ENCODE measurements at places on chromosomes 11 and 22.
A peak's percentile ranks its signal among the peaks of the same experiment; 100 is the strongest.

GRCh38 chr22:30040499-30041260 lies 39.6 kb upstream of the HORMAD2 start:
- DNase-seq, result no peak

- no peak for DNase-seq
Measured at GRCh38 chr11:18191376-18191775, 18.7 kb downstream of the MRGPRX4 start.

DNA sequence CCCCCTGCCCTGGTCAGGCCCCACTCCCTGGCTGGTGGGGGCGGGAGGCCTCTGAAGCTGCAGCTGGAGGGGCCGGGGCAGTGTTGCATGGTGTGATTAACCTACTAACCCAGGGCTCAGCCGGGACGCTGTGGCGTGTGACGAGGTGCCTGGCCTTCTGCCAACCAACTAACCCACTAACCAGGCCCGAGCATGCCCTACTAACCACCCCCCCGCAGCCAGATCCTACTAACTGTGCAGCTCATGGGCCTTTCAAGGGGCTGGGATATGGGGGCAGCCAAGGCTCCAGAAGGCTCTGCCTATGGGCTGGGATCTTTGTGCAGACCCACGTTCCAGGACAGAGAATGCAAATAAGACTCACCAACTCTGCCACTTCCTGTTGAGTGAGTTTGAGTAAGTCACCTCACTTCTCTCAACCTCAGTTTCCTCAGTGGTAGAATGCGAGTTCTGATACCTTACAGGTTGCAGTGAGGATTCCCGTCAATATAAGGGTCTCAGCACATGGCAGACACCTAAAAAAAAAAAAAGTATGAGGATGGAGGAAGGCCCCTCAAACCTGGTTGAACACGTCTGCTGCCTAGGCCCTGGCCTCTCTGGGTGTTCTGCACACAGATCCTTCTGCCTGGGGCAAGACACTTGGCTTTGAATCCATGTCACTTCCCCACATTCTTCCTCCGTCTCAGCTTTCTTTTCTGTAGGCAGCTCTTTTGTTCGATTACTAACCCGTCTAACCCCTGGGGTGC lies 14.1 kb downstream of the MIAT start:
- peak; percentile 52 for DNase-seq

DNA sequence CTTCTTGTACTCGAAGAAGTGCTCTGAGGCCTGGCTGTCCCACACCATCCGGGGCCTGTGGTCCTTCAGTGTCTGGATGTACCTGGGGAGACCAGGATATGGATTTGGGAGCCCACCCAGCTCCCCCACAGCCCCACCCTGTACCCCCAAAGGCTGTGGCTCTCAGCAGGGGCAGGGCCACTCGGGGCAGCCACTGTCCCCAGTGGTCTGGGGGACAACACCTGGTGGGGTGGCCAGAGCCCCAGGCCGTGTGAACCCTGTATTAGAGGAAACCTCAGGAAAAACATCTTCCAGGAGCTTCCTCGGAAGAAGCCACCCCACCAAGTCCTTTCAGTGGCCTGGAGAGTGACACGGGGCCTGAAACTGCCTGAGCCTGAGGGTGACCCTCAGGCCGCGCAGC lies 27.8 kb downstream of the TSPAN4 start:
- DNase-seq, result no peak

DNA sequence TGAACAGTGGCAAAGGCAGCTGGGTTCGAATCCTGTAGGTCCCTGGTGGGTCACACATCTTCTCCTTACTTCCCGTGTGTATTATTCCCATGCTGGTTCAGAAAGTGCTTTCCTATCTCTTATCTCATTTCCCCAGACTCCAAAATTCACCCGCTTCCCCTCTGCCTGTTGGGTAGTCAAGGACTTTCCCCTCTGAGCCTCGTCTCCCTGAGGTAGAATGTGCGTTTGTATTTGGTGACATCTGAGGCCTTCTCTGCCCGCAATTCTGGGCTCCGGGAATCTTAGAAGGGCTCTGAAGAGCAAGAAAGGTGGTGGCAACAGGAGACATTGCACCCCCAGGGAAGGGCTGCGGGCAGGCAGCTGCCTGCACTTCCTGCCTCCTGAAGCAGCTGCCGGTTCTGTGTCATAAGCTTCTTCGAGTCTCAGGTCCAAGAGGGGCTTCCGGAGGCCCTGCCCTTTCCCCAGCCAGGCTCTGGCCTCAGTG lies 5.9 kb downstream of the LRRC32 start:
- no peak for DNase-seq

DNA sequence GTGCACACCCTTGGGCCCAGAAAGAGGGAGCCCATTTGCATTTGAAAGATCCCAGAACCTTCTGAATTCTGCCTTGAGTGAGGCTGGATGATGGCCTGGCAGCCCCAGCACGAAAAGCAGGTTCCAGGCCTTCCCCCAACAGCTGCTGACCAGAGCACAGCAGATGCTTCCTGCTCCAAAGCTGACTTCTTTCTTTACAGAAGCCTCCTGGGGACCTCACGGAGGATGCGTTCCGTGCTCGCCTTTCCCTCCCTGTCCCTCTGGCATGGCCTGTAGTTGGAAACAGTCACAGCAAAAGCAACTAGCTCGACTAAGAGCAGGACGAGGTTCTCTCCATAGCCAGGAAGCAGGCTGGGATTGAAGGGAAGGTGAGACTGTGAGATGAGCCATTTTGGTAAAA lies 107.7 kb upstream of the B3GAT1 start:
- no peak for DNase-seq

DNA sequence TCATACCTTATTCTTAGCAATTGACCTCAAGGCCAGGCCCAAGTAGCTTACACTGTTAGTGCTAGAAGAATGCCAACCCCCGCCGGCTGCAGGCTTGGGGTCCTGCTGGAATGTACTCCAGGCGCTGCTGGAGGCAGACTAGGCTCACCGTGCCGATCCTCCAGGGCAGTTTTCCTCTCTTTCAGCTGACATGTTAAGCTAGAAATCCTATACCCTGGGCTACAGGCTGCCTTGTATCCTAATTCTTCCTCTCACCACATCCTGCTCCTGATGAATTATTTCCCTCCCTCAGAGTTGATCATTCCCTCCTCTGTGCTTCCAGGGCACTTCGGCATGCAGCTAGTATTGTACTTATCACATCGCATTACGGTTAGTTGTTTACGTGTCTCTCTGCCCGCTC lies 3.4 kb downstream of the SPTBN2 start:
- DNase-seq, result no peak

DNA sequence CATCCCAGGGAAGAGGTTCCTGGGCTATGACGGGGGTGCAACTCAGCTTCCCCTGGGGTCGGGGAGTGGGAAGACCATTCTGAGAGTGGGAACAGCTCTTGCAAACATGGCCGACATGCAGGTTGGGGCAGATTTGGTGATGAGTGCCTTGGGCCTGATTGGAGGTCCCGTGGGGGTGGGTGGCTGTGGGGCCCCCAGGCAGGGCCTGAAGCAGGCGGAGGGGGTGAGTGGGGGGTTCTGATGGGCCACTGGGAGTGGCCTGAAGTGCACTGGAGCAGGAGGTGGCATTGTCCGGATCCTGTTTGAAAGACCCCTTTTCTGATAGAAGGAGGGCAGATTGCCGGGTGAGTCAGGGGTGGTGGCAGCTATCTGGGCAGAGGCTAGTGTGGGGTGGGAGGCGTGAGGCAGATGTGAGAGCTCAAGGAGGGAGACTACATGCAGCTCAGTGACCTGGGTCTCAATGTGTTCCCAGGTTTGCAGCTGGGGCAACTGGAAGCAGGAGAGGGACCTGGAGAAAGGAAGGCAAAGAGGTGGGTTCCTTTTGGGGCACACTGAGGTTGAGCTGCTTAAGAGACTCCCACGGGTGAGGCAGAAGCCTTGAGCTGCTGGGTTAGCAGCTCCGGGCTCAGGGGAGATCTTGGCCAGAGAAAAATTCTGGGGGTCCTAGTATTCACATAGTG lies 15.1 kb downstream of the MYEOV start:
- no peak for DNase-seq

GRCh38 chr11:24645563-24645962 lies 148.7 kb downstream of the LUZP2 start:
- no peak for DNase-seq

DNA sequence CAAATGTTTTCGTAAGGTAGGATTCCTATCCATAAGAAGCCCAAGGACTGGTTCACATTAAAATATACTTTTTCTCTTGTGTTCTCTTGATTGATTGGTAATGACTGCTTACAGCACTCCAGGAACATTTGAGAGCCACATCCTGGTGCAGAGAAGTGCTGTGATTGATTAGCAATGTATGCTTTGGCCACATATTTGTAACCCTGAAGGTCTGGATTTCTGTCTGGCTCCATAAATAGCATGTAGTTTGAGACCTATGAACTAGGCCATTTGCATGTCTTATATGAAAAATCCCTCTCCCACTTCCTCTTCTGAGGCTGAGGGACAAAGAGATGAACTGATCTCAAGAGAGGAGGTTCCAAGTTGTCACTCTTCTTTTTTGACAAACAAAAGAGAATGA lies 49.3 kb upstream of the CD44 start:
- no peak for DNase-seq

DNA sequence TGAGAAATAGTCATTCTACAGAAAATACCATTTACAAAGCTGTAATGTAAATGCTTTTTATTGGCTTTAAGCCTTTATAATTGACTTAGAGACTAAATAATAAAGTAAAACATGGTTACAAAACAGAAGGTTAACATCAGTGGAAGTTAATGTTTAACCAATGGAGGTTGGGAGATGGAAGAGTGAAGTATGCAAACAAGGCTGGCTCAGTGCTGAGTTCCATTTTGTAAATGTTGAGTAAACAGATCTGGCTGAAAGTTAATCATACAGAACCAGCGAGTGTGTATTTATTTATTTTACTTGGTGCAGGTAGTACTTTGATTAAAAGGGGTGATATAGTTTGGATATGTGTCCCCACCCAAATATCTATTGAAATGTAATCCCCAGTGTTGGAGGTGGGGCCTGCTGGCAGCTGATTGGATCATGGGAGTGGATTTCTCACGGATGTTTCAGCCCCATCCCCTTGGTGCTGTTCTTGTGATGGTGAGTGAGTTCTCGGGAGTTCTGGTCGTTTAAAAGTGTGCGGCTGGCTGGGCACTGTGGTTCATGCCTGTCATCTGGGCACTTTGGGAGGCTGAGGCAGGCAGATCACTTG lies 827.4 kb downstream of the OPCML start:
- no peak for DNase-seq

GRCh38 chr11:134339756-134340155 lies 8.0 kb downstream of the GLB1L2 start:
- DNase-seq, result no peak

- no peak for DNase-seq
Measured at GRCh38 chr11:129967996-129968395, 34.6 kb downstream of the PRDM10 start.

GRCh38 chr11:107623183-107623582 lies 32.2 kb downstream of the ELMOD1 start:
- no peak for DNase-seq

DNA sequence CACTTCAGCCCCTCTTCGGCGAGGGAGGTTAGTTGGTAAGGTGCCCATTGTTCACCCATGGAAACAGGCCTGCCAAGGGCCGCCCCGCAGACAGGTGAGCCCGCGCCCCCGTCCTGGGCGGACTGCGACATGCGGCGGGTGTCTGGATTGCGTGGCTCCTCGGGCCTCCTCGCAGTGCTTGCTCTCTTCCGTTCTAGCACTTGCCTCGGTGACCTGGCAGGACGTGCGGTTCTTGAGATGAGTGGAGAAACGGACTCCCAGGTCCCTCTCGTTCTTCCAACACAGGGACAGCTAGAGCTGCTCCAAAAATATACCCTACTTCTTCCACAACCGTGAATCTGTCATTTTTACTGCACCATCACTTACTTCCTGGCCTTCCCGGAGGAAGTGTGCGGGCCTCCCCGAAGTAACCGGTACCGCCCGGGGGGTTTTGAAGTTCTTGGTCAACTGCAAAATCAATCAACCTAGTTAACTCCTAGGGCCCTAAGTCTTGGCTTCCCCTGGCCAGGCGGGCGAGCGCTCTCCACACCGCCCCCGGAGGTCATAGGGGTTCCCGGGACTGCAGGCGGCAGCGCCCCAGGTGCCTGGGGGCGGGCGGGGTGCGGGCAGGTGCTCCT lies 745 bp upstream of the ZBTB44 start:
- DNase-seq, result peak; percentile 19

DNA sequence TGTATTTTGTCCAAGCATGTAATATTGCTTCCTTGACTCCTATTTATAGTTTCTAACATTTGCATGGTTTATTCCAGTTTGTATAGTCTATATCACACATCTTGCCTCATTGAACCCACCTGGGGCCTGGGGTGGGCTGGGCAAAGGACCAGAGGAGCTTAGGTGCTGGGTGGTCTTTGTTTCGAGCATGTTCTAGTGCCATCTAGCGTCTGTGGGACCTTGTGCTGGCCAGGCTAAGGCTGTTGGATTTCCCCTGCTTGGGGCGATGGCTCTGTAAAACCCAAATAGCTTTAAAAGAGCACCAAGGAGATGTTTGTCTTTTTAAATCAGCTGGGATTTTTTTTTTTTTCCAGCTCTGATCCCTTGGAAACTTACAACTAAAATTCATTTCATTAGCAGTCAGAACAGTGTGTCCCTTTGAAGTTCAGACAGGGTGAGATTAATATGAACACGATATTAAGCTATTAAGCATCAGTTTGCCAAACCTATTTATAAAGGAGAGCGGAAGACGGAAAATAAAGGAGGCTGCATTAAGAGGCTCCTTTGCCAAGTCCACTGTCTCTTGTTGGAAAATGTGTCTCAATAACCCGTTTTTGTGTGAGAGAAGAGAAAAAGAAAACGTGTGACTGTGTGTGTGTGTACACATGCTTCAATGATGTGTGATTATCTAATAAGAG lies 157.4 kb downstream of the COMMD9 start:
- no peak for DNase-seq

GRCh38 chr11:46119352-46120216 lies 1.7 kb downstream of the PHF21A start:
- peak; percentile 39 for DNase-seq

- no peak for DNase-seq
Measured at GRCh38 chr11:114075891-114076441, 16.5 kb downstream of the ZBTB16 start.

- DNase-seq, result peak; percentile 22
Measured at GRCh38 chr11:117180661-117181585, 2.4 kb downstream of the SIDT2 start.

GRCh38 chr11:114501901-114502300 lies 57.8 kb downstream of the NXPE1 start:
- DNase-seq, result no peak

GRCh38 chr11:94658386-94658785 lies 91.2 kb downstream of the PIWIL4 start:
- no peak for DNase-seq

DNA sequence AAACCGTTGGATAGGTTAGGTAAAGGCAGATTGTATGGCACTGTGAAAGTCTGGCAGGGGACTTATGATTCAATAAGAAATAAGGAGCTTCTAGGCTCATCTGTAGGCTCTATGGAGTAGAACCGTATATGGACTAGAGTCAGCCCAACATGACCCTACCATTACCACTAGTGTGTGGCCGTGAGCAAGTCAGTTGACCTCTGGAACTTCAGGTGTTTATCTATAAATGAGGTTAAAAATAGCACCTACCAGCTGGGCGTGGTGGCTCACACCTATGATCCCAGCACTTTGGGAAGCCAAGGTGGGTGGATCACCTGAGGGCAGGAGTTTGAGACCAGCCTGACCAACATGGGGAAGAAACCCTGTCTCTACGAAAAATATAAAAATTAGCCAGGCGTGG lies 4.4 kb downstream of the HINFP start:
- DNase-seq, result no peak

Data from activated T-cell treated with anti-CD3 and anti-CD28 coated beads for 4 hours (primary cell).